ENCODE measurements at places on chromosomes 16 and 17. TPM values are rescaled to one million over a fixed set of nuclear protein-coding genes. Genes with fewer than 3 reads are reported as not detected.

ASGR1 gene
- 11.2 TPM for total RNA-seq

DNAH17 gene
- not detected for total RNA-seq

SLC47A1 gene
- 4.3 TPM for total RNA-seq

KIAA0753 gene
- 44.1 TPM for total RNA-seq

CACNG5 gene
- total RNA-seq, result not detected

DNAH2 gene
- 0.27 TPM for total RNA-seq

CMTM2 gene
- total RNA-seq, result 0.54 TPM

CPNE2 gene
- 33.1 TPM for total RNA-seq

TMEM238L gene
- not detected for total RNA-seq

CACNG1 gene
- total RNA-seq, result 0.32 TPM

ASPHD1 gene
- total RNA-seq, result 2.8 TPM

CDH5 gene
- 0.45 TPM for total RNA-seq

TEKT5 gene
- 0.25 TPM for total RNA-seq

MT1F gene
- total RNA-seq, result 2.4 TPM

HERPUD1 gene
- 34.0 TPM for total RNA-seq

CD300E gene
- not detected for total RNA-seq

KRT9 gene
- total RNA-seq, result not detected

CTRL gene
- 2.5 TPM for total RNA-seq

LUC7L gene
- total RNA-seq, result 192 TPM

RAB37 gene
- not detected for total RNA-seq

CA5A gene
- total RNA-seq, result not detected

VAT1L gene
- 5.2 TPM for total RNA-seq

TBC1D3K gene
- total RNA-seq, result not detected

NSRP1 gene
- total RNA-seq, result 28.2 TPM

MEOX1 gene
- total RNA-seq, result 1.1 TPM

ODAD4 gene
- total RNA-seq, result 4.2 TPM

JUP gene
- total RNA-seq, result 23.5 TPM

HS3ST3B1 gene
- total RNA-seq, result 57.0 TPM

SENP3 gene
- 83.7 TPM for total RNA-seq

CCT6B gene
- total RNA-seq, result 2.5 TPM

TMEM204 gene
- total RNA-seq, result 0.98 TPM

SNN gene
- total RNA-seq, result 89.4 TPM

TVP23A gene
- total RNA-seq, result 6.9 TPM

ABCC6 gene
- 0.77 TPM for total RNA-seq

HSDL1 gene
- 68.2 TPM for total RNA-seq

ACSM2B gene
- not detected for total RNA-seq

SLX1A gene
- total RNA-seq, result 45.0 TPM

CTDNEP1 gene
- 179 TPM for total RNA-seq
